Gastrocnemius medialis (tissue), 4 donors: ENCODE measurements at places on chromosomes 12 and 14.

DNA sequence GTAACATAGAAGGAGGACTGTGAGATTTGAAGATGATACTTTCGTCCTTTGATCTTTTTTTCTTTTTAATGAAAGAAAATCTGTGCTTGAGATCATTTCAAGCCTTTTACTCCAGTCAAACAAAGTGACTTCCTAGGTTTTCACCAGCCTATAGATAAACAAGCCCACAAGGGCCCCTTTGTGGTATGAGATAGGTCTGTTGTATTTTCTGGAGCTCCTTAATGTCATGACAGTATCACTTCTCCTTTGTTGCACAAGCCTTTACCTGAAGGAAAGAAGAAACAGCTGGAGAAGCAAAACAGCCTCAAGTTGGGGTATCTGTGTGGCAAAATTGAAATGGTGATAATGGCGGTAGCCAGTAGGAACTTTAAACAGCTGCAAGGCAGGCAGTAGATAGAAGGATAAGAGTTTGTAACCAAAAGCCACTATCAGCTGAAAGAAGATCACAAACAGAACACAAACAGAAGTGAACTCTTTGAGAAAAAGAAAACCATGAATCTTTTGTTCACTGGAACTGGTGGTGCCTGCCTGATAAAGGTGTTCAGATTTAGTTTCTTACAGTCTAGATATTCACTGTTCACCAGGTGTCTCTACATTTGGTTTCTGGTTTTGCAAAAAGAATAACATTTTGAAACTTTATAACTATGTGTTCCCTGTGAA is 96.8 kb downstream of the LGR5 start:
- DNase-seq: no peak

DNA sequence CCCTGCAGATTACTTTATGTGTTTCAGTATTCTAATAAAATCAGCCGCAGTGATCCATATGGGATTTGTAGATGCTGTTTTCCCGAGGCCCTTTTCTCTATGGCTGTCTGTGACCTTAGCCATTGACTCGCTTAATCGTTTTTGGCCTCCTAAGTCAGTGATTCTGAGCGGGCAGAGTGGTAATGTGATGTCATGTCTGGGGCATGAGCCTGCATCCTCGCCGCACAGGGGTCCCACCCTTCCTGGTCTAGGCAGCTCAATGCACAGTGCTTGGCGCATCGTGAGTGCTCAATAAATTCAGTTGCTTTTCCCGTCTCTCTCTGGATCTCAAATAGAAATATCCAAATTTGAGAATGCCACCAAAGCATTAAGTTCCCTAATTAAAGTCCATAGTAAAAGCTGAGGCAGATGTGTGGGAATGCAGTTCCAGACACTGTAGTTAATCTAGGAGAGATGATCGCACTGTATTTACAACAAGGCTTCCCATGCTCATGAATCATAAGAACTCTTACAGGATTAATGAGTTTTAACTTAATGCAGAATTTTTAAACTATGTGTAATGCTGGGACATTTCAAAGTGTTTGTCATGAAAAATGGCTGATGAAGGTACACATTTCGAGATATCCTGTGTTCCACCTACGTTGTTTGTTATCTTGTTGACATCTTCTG is 29.3 kb downstream of the HMGA2 start:
- DNase-seq: no peak

- DNase-seq: no peak
Measured at GRCh38 chr14:51717766-51718165, 66.1 kb downstream of the FRMD6 start.

DNA sequence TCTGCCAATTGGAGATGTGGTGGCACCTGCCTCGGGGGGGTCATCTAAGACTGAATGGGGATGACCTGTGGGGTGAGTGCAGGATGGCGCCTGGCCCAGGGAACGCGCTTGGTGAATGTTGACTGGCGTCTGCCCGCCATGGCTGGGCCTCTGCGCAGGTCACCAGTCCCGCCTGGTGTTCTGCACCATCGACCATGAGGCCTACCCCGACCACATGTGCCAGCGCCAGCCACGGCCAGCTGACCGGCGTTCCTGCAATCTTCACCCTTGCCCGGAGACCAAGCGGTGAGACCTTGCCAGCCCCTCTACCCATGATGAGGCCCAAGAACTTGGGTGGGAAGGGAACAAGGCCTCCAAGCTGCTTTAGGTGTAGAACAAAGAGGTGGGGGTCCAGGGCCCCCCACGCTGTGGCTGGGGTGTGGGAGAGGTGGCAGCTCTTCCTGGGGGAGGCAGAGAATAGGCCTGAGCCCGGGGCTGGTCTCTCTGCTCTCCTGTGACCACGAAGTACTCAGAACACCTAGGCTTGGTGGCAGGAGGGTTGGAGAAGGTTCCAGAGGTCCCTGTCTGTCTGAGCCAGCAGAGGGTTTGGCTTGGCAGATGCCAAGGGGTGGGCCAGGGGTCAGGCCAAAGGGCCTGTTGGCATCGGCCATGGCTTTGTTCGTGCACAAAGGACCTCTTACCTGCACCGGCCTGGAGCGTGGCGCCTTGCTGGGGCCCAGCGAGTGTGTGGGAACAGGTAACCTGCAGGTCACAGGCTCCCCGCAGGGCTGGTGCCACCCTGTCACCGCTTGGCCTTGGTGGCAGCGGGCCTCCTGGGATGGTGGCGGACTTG is 15.4 kb downstream of the PAPLN start:
- no peak for DNase-seq

GRCh38 chr14:102227184-102227964 is 77.6 kb downstream of the MOK start:
- DNase-seq: no peak

DNA sequence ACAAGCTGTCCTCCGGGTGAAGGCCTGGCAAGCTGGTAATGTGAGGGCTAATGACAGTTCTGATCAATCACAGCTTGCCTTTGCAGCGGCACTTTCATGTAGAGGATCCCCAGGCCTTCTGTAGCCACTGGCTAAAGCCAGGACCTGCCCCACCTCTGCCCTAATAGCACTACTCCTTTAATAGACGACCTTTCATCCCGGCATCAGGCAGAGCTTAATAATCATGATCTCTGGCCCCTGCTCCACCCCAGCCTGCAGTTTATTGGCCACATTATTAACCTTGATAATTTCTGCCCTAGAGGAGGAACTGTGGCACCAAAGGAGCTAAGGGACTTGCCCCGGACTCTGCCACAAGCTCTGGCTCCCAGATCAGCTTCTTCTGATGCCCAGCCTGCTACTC is 142.3 kb upstream of the TBX3 start:
- no peak for DNase-seq

DNA sequence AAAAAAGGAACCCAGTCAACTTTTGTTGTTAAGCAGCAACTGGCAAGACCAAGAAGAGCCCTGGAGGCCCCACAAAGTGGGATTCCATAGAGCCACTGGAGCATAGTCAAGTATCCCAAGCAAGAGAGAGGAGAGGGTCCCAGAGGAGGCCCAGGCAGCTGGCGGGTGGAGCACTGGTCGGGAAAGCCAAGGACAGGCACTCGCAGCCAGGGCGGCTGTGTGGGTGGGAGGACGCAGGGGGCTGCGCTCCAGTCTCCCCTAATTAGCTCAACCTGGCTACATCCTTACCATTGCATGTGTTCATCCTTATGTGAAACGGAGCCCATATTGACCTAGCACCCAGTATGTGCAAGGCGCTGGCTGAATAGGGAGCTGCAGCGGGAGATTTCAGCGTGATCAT is 18.3 kb upstream of the ZFP36L1 start:
- DNase-seq: no peak

DNA sequence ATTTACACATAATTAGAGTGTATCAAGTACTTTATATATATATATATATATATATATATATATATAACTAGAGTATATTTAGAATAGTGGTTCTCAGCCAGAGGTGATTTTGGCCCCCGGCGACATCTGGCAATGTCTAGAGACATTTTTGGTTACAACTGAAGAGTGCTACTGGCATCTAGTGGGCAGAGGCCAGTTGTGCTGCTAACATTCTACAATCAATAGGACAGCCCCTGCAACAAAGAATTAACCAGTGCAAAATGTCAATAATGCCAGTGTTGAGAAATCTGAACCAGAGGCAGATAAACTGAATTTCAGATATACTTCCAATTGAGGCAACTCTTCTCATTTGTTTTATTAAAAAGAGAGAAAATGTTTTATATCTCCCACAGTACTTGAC is 8.9 kb downstream of the GTF2A1 start:
- DNase-seq: peak; percentile 22

DNA sequence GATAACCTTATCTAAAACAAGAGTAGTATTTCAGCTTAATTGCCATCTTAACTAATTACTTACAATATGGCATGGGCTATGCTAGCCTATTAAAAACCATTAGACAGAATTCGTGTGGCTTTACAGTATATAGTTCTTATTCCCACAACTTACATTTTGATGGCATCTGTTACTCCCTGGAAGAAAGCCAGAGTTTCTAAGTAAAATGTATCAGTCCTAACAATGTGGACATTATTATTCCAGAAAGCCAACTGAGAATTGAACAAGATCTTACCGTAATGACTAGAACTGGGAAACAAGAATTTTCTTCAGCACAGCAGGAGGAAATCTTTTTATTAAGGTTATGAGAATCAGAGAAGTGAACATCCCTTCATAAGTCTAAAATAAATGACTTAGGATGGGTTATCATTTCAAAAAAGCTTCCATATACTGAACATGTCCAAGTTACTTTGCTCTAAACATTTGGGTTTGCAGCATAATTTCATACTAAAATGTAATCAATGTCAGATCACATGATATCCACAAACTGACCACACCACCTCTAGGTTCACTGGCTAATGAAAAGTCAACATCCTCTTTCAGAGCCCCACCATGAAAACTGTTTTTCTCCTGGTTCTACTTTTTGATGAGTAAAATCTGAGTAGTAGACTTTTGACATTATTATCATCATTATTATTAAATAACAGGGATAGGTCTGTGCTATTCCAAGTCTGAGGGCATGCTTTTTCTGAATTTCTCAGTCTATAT is 179.7 kb downstream of the SSPN start:
- no peak for DNase-seq

GRCh38 chr12:107327651-107328182 is 234.4 kb upstream of the CRY1 start:
- no peak for DNase-seq

DNA sequence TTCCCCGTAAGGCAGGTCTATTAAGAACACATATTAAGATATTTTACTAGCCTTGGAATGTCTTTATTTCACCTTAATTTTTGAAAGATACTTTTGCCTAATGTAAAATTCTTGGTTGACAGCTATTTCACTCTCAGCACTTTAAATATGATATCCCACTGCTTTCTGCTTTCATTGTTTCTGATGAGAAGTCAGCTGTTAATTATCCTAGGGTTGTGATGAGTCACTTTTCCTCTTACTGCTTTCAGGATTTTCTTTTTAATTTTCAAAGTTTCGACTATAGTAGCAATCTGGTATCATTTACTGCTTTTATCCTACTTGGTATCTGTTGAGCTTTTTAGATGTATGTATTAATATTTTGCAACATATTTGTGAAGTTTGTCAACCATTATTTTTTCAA is 578.9 kb upstream of the ATP2B1 start:
- no peak for DNase-seq

- DNase-seq: no peak
Measured at GRCh38 chr14:103361867-103362266, 23.3 kb upstream of the MARK3 start.

DNA sequence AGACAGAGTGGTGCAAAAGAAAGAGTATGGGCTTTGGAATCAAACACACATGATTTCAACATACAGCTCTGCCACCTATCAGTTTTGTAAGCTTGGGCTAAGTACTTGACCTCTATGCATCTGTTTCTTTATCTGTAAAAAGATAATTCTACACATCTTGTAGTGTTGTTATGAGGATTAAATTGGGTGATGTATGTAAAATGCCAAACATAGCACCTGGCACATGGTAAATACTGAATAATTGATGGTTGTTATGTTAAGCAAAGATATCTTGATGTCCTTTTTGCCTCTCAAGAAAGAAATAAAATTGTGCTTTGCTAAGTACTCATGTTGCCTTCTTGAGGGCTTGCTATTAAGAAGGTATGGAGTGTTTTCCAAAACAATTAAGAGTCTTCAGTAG is 2.3 kb upstream of the CSRP2 start:
- DNase-seq: no peak

DNA sequence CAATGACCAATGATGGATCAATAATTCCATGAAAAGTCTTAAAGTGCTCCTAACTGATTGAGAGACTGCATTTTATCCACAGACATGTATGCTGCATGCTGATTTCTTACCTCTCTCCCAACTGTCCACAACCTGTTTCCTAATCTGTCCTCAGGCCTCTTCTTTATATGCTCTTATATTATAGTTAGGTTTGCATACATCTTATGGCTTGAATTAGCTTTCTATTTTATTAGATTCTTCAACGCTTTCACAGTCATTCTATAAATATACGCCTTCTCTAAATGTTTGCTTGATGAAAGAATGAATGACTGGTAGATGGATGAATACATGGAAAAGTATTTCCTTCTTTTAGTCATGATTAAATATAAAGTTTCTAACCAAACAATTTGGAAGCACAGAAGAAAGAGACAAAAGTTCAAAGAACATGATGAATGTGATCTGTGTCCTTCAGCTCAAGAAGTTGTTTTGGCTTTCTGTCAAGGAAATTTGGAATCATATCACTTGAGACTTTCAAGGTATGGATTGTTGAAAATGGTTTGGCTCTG is 91.8 kb upstream of the NPAS3 start:
- no peak for DNase-seq

DNA sequence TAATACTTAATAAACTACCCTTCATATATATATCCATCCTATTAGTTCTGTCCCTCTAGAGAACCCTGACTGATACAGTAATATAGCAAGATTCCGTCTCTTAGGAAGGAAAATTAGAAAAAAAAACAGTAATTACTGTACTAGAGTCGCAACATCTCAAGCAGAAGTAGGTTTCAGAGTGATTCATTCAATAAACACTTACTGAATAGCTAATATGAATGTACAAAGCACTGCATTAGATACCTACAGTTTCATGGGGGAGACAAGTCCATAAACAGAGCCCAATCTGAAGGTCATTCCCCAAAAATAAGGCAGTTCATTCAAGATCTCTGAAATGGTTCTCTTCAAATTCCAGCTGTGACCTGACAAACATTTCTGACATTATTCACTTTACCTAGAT is 9.9 kb downstream of the CERS5 start:
- DNase-seq: no peak

- DNase-seq: no peak
Measured at GRCh38 chr12:24034160-24034559, 84.7 kb upstream of the SOX5 start.
